ENCODE measurements at places on chromosomes 12 and 14. TPM values are rescaled to one million over a fixed set of nuclear protein-coding genes. Genes with fewer than 3 reads are reported as not detected.

The TMEM106C gene
- total RNA-seq: 139 TPM

The FITM1 gene
- total RNA-seq: not detected

The MLH3 gene
- total RNA-seq: 39.2 TPM

The SLC25A47 gene
- under 0.01 TPM for total RNA-seq

The SSTR1 gene
- total RNA-seq: 0.77 TPM

The ERBB3 gene
- total RNA-seq: 0.38 TPM

The KRT80 gene
- 0.38 TPM for total RNA-seq

The ORMDL2 gene
- total RNA-seq: 17.5 TPM

The FOS gene
- 14.8 TPM for total RNA-seq

The NRL gene
- total RNA-seq: 0.56 TPM

The KRT73 gene
- not detected for total RNA-seq

The TC2N gene
- 0.56 TPM for total RNA-seq

The LBHD2 gene
- total RNA-seq: not detected

The EIF2S1 gene
- total RNA-seq: 239 TPM

The LIN7A gene
- 36.6 TPM for total RNA-seq

The METAP2 gene
- total RNA-seq: 57.8 TPM

The REP15 gene
- 2.9 TPM for total RNA-seq

The GRIP1 gene
- 0.96 TPM for total RNA-seq

The MANSC1 gene
- total RNA-seq: 1.3 TPM

The SLC10A1 gene
- total RNA-seq: not detected

The LGR5 gene
- 1.7 TPM for total RNA-seq

The PIANP gene
- under 0.01 TPM for total RNA-seq

The RPL10L gene
- not detected for total RNA-seq

The SLC4A8 gene
- total RNA-seq: 1.3 TPM

The INHBE gene
- total RNA-seq: 0.85 TPM

The RD3L gene
- not detected for total RNA-seq

The PLXNC1 gene
- 1.5 TPM for total RNA-seq

The TSPAN19 gene
- total RNA-seq: not detected

The RNASE7 gene
- total RNA-seq: not detected

The NYNRIN gene
- 6.8 TPM for total RNA-seq

The KRT7 gene
- total RNA-seq: 80.3 TPM

The SOAT2 gene
- total RNA-seq: not detected

The CLEC4A gene
- total RNA-seq: not detected

The AREL1 gene
- total RNA-seq: 21.7 TPM
